ENCODE measurements at places on chromosomes 4 and X.

- DNase-seq = no peak
These were observed 44.9 kb upstream of the PRSS48 start for GRCh38 chr4:151231915-151232595.

GRCh38 chr4:10730590-10730989, 46.0 kb upstream of the CLNK start:
- no peak for DNase-seq

DNA sequence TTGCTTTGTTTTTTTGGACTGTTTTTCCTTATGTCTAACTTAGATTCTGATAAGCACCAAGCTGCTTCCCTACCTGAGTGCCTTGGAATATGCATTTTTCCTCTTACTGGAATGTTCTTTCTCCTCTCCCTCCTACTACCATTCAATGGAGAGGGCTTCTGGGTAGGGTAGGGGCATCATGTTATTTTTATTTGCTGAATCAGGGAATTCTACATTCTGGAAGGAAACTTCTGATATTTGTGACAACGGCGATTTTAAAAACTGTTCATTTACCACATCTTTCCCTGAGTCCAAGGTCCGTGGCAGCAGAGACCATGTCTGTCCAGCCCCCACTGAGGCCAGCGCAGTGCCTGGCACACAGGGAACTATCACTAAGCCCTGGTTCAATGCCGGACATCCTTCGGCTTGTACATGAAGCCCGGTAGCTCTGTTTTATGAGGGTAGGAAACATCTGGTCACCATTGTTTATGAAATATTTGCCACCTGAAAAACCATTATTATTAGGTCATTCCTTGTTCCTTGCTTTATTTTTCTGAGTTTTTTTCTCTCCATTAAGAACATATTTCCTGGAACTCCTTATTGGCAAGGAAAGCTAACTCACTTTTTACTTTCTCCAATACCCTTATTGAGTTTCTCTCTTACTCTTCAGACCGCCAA, 57.0 kb downstream of the PALLD start:
- no peak for DNase-seq

GRCh38 chr4:130183096-130183495, 1087.1 kb downstream of the C4orf33 start:
- no peak for DNase-seq

DNA sequence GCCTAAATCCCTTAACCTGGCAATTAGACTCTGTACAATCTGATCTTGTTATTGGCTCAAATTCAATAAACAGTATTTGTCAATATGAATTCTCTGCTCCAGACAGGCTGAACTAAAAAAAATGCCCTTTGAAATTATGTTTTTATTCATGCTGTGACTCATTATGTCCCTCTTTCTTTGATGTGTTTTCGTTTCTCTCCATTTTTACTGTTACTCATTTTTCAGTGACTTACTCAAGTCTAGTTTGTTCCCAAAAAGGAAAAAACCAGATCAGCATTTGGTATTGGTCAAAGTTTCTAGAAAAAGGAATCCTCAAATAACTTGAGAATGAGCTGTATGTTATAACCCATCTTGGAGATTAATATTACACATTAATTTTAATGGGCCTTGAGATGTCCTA, 40.4 kb downstream of the UNC5C start:
- no peak for DNase-seq

DNA sequence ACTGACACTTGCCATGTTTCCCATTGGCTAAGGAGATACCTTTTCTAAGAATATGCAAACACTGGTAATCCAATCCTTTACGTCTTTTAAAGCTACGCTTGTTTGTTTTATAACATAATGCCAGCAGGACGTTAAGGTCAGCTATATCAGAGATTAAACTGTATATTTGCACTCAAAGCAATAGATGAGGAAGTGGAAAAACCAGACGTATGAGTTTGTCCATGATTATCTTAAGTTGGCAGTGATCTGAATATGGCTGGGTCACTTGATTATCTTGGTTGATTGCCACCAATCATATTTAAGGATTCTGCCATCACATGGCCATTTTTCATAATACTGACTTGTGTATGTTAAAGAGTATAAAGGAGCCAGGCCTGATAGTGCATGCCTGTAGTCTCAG, 19.4 kb downstream of the TMSB4X start:
- no peak for DNase-seq

DNA sequence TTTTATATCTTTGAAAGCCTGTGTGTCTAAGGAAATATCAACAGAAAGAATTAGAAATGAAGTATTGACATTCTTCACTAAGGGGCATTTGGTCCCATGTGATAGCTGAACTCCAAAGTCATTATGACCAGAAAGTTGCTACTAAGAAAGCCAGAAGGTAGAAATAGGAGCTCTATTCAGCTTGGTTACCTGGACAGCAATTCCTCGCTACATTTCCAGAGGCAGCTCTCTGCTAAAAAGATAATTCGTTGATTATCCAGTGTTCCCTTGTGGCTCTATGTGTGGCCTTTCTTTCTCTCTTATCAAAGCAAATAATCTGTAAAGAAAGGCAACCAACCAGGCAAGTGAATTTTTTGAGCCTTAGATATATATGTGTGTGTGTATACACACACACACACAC, 341.3 kb downstream of the ADGRL3 start:
- no peak for DNase-seq

DNA sequence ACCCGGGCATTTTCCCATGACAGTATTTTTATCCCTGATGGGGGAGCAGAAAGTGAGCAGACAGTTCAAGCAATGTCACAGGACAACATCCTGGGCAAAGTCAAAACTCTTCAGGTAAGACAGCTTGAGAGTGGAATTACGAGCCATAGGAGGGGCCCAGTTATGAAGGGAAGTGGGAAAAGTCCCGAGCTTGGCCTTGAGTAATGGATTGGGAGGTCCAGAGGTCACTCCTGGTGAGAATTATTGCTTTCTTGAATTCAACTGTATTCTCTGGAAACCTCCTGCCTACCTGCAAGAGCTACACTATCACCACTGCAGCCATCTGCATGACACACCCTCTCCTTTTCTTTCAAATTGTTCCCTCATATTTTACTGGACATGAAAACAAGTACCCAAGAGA, 89.1 kb downstream of the AASDH start:
- no peak for DNase-seq

DNA sequence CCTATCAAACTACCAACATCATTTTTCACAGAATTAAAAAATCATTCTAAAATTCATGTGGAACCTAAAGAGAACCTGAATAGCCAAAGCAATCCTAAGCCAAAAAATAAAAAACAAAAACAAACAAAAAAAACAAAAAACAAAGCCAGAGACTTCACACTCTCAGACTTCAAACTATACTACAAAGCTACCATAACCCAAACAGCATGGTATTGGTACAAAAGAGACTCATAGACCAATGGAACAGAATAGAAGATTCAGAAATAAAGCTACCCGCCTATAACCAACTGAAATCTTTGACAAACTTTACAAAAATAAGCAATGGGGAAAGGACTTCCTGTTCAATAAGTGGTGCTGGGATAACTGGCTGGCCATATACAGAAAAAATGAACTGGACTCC, 152.3 kb upstream of the SMIM31 start:
- DNase-seq = no peak

- DNase-seq = no peak
These were observed 2.4 kb downstream of the ZMYM3 start for GRCh38 chrX:71251466-71251973.

DNA sequence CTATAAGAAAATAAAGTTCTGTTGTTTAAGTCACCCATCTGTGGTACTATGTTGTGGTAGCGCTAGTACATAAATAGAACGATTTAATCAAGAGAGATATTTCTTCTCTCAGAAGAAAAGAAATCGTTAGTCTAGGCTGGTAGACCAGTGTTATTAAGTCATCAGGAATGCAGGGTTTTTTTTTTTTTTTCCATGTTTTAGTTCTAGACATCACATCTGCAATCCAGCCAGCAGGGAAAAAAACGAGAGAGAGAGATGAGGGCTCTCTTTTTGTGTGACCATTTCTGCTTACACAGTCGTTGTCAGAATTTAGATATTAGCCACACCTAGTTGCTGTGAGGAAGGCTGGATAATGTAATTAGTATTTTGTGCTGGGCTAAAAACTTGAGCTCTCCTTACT, 417.4 kb downstream of the TMA16 start:
- DNase-seq = no peak

DNA sequence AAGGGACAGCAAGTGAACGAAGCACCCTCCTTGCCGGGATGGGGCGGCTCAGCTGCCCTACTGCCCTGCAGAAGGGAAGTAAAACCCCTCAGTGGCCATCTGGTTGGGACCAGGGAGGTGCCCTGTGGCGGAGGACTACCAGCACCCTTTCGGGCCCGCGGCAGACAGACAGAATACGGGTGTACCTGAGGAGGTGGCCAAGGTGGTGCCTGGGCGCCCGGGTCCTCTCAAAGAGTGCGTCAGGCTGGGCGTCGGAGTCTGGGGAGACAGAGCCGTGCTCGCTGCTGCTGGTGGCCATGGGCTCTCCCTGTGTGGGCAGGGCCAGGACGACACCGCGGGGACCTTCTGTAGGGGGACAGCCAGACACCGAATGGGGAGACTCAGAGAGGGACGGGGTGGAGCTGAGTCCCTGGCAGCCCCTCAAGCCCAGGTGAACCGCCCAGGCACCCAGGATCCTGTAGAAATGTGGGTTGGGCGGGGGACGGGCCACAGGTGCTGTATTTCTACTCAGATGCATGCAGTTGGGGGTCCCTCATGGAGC, 29.7 kb downstream of the PDHA1 start:
- no peak for DNase-seq

GRCh38 chr4:168304744-168305459, 13.7 kb downstream of the DDX60 start:
- DNase-seq = no peak

DNA sequence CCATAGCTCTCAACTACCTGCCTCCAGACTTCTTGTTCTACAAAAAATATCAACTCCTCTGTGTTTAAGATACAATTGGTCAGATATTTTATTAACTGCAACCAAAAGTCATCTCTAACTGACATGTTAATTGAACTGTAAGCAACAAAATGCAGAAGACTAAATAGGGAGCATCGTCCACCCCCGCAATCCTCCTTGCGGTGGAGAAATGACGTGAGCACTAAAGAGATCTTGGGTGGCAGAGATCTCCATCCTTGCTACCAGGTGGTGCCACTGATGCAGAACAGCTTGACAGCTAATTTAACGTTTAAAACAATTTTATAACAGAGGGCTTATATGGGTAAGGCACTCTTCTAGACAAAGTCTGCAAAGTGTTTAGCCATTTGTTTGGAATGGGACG, 164.4 kb upstream of the FTHL17 start:
- DNase-seq = no peak

GRCh38 chr4:140266958-140267568, 106.4 kb upstream of the SCOC start:
- DNase-seq = no peak

- no peak for DNase-seq
These were observed 18.0 kb upstream of the TMSB4X start for GRCh38 chrX:12956704-12957534.

DNA sequence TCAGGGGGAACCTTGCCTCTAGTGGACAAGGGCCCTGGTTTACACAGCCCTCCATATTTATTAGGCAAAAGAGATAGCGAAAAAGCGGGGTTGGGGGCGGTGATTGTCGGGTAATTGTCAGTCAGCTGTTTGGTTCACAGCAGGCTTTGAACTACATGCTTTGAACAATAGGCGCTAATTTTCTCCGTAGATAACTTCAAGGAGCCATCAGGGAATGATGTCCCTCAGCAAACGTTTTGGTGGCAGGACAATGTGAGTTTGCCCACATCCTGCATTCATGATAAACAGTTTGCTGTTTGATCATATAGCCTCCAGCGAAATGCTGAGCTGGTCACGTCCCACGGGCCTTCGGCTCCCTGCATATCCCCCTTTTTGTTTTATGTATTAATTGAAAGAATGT, 65.2 kb downstream of the KANTR start:
- DNase-seq = no peak

DNA sequence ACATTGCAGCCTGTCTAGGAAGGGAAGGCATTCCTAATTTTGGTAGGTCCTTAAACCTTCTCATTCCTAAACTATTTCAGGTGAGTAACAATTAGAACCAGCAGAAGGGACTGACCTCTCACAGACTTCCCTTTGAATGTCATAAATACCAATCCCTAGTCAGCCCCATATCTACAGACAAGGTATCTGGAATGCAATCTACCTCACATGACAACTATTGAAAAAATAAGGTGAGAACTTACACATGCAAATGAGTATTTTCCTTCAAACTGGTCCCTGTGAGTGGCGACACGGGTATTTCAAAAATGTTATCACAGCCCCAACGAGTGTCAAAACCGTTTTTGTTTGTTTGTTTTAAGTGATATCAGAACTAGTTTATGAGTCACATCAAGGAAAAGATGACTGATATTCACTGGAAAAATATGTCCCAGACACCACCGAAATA, 102.4 kb upstream of the VCX2 start:
- DNase-seq = no peak

DNA sequence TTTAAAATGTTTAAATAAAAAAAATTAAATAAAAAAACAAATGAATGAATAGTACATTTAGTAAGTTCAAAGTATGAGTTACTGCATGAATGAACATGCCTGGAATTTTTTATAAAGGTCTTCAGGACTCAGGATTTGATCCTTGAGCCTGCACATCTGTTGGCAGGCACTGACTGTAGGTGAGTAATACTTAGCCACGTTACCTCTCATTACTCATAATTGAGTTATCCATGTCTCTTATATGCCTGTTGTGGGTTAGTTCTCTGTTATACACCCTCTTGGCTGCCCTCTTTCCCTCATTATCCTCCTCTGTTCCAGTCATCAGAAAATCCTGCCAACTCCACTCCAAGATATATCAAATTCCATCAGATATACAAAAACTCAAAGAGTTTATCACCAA, 276.0 kb downstream of the FBXW7 start:
- no peak for DNase-seq

GRCh38 chrX:31652650-31653049, 580.8 kb upstream of the FTHL17 start:
- no peak for DNase-seq

- no peak for DNase-seq
These were observed 1150.6 kb downstream of the FAT4 start for GRCh38 chr4:126465341-126465740.

DNA sequence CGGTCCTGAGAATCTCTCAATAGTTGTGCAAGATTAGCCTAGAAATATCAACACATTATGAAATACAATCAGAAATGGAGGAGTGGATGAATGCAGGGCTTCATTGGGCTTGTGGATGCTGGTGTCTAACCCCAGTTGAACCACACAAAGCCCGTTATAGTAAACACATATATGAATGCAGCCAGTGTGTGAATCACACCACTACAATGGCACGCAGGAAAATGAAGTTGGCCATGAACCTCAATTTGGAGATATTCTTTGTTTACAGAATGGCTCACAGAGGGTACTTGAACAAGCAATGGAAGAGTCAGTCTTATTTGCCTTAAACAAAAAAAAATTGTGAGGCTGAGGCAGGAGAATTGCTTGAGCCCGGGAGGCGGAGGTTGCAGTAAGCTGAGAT, 57.8 kb downstream of the SOD3 start:
- DNase-seq = no peak

DNA sequence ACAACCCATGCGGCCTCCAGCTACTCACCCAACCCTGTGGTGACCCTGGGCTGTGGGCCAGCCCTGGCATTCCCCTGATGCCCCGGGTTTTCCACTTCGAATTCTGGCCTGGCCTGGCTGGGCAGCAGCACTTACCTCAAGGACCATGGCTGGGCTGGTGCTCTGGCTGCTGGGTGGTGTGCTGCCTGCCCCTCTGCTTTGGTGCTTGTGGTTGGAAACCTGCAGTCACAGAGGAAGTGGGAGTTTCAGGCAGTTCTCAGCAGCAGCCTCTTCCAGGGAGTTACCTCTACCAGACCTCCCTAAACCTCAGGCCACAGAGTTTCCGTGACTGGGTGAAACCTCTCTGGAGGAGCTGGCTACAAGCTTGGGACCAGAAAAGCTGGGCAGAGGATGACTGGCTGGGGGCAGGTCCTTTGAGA, at the start of gene CXCR3:
Gene CXCR3, minus strand, starts transcription at position 209 of the 419 bp plus-strand sequence. Its CDS starts 62 bp downstream, at position 147.
- DNase-seq = peak; percentile 59

All from activated CD8-positive, alpha-beta memory T cell treated with anti-CD3 and anti-CD28 coated beads for 4 hours (primary cell).